Pons (tissue), 1 donor: ENCODE measurements at places on chromosomes 4 and X.

DNA sequence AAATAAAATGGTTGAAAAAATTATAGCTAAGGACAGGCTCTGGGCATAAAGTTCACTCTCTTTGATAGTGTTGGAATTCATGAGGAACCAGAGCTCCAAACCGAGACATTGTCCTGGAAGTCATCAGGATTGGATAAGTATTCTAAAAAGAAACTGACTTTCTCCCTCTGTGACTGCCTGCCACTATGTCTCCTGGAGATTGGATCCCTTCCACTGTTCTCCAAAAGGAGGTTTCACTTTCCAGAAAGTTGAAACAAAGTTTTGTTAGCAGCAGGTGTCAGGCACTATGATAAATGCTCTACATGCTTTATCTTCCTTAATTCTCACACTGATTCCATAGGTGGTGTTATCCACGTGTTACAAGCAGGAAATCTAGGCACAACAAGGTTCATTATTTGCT, 16.8 kb downstream of the BANK1 start:
- no peak for DNase-seq

DNA sequence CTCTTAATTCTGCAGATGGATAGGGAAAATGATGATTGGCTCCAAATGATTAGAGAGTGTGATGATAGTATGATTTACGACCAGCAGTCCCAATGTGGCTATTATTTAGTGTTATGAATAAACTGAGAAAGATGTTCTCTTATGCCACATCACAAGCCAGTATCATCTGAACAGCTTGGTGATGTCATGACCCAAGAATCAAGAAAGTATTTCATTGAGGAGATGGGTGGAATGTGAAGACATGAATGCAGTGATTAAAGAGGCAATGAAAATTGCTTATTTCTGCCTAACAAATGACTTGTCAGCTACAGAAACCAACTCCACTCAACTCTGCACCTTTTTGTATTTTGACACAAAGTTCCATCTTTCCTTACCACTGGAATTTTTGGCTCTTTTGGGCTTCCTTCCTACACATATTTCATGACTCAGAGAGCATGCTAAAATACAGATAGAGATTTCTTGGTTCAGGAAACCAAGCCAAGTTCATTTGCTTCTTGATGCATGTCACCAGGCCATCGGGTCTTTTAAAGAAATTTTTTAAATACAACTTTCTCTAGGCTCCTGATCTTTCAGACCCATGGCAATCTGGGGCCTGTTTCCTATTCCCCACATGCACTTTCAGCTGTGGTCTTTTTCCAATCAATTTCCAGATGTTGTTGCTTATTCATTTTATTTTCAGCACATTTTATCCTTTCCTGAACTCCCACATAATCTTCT, 174.2 kb downstream of the HHIP start:
- DNase-seq, result no peak

- no peak for DNase-seq
Observed at GRCh38 chr4:118712872-118713271, 27.7 kb downstream of the METTL14 start.

GRCh38 chr4:152628128-152628527, 51.7 kb downstream of the TMEM154 start:
- no peak for DNase-seq

- no peak for DNase-seq
Observed at GRCh38 chr4:180823108-180823507, 1420.1 kb upstream of the TENM3 start.

- peak; percentile 30 for DNase-seq
Observed at GRCh38 chrX:115679460-115679859, 118.5 kb downstream of the PLS3 start.

- DNase-seq, result peak; percentile 2
Observed at GRCh38 chr4:87716371-87717265, 66.5 kb downstream of the DMP1 start.

GRCh38 chr4:15003401-15003890, 1.2 kb downstream of the CPEB2 start:
- DNase-seq, result no peak

- no peak for DNase-seq
Observed at GRCh38 chr4:39446842-39447573, 11.7 kb downstream of the RPL9 start.

- DNase-seq, result peak; percentile 11
Observed at GRCh38 chr4:20086067-20086798, 165.5 kb upstream of the SLIT2 start.

DNA sequence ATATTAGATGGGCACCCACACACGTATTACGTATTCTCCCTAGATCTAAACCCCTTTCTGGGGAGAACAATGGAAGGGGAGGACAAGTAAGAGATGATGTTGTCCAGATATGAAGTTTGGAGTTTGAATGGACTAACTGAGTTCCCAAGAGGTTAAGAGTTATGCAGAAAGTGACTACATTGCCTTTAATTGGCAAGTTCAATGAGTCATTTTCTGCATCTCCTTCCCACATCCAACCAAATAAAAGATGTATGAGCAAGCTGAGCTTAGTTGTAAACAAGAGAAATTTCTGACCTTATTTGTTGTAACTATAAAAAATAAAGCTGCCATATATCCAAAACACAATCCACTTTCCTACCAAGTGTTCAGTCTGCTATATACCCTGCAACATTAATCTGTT, 50.5 kb downstream of the TIGD2 start:
- DNase-seq, result no peak

DNA sequence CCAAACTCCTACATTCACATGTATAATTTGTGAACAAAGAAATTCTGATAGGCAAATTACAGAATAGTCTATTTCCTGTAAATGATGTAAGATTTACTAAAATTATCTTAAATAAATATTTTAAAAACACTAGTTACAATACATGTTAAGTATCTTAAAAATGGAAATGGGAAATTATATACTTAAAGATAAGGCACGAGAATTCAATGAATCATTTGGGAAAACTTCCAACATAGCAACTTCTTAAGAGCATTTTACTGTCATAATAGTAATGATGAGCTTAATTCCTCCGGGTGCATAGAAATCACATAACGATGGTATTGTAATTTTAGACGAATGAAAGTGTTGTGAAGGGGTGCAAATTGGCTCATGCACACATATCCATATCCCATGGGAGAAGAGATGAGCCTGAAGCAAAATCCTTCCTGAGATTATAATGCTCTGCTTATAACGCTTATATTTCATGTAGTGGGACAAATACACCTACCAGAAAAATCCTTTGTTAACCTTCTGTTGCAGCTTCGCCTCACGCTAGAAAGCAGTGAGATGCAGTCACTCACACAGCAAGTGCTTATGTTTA, 873.5 kb downstream of the PDHA2 start:
- no peak for DNase-seq

DNA sequence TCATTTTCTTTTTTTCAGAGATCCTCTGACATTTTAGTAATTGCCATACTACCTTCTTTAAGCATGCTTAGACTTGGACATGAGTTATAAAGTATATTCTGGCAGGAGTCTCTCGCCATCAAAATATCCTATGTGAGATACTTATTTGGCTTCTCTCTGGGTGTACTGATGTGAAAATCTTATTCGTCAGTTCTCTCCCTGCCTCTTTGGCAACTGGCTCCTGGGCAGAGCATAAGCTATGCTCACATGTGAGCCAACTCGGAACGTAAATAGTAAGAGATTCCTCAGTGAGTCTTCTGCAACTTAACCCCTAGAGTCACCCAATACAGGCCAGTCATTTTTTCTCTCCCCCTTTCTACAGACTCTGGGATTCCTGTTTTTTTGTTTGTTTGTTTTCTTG, 91.6 kb downstream of the MAGEB17 start:
- DNase-seq, result no peak

- peak; percentile 43 for DNase-seq
Observed at GRCh38 chrX:152817078-152817764, 13.3 kb downstream of the CETN2 start.

- DNase-seq, result no peak
Observed at GRCh38 chr4:6021831-6022606, 3.8 kb upstream of the C4orf50 start.

DNA sequence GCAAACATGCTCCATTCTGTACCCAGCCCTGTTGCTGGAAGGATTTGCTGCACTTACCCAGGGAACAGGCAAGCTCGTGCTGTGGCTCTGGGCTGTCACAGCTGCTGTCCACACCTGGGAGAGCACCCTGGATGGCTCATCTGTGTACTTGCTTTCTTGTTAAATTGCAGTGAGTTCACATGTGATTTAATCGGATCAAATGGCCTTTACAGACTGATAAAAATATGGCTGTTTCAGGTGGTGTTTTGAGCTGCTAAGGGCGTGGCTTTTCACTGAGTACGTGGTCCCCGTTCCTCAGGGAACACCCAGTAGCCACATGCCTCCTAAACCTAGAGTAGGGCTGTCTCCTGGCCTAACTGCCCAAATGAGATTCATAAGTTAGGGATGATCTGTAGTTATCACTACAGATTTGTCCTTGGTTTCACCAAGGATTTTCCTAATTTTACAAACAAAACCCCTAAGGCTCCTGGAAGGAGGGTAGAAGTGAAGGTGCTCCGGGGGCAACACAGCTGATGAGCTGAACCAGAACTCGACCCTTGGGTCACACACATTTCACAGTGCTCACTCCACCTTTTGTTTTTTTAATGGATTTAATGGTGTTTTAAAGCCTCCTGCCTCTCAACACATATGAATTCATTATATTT, 13.7 kb downstream of the KLKB1 start:
- no peak for DNase-seq

DNA sequence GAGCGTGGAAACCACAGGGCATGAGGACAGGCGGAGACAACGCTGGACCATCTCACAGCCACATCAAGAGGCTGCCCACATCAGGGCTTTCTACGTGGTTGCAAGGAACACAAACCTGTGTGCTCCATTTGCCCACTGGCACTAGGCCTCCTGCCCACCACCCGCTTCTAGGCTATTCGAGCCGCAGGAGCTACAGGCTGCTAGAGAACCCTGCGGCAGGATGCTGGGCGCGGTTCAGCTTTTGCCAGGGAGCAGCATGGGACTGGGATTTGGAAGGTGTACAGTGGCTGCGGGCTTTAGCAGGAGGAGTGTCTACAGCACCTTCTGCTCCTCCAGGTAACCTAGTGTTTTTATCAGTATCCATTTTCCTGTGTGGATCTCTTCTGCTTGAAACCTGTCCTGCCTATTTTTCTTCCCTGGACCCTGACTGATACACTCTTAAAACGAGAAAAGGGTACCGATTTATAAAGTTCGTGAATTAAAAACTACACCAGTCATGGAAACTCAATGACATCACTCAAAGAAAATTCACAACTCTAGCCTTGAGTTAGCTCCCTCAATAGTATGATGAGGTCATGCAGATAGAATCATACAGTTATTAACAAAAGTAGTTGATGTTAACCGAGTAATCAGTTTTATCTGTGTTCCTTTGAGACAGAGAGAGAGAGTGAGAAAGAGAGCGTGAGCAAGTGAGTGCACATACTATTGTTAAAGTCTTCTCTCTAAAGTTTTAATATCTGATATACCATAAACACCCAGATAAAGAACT, 12.8 kb downstream of the NOP14 start:
- DNase-seq, result no peak
